ENCODE measurements at places on chromosomes 13 and 19. TPM values are rescaled to one million over a fixed set of nuclear protein-coding genes. Genes with fewer than 3 reads are reported as not detected.

Gene ZNF560
- total RNA-seq, result 0.47 TPM

Gene SBK3
- not detected for total RNA-seq

Gene CACNA1A
- 0.10 TPM for total RNA-seq

Gene DNAJB1
- total RNA-seq, result 126 TPM

Gene SEMA6B
- 13.9 TPM for total RNA-seq

Gene CEACAM16
- total RNA-seq, result not detected

Gene ICAM5
- 0.31 TPM for total RNA-seq

Data from HT1080 (cell line).